ENCODE measurements at places on chromosomes 6 and 20. TPM values are rescaled to one million over a fixed set of nuclear protein-coding genes. Genes with fewer than 3 reads are reported as not detected.

DNA sequence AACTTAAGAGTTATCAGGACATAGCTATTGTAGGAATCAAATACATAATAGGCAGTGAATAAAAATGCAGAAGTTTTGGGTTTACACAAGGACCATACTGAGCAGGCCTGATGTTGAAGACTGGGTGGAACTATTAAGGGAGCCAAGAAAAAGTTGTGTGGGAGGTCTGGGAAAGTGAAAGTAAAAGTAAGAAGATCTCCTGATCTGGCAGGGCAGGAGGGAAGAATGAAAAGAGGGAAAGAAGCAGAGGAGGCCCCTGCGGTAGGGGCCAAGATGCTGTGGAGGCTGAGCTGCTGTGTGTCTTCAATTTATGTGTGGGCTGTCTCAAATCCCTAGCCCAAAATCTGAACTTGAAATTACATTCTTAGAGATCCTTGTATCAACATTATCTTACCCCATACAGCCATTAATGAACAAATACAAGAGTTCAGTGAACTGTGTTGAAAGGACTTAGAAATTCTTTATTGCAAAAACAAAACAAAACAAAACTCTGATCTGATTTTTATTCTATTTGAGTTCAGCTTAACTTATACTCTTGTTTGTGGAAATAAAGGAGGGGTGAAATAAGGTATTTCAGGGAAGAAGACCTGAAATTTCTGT, 1183.8 kb downstream of the HACE1 start:
- no peak for DNase-seq

DNA sequence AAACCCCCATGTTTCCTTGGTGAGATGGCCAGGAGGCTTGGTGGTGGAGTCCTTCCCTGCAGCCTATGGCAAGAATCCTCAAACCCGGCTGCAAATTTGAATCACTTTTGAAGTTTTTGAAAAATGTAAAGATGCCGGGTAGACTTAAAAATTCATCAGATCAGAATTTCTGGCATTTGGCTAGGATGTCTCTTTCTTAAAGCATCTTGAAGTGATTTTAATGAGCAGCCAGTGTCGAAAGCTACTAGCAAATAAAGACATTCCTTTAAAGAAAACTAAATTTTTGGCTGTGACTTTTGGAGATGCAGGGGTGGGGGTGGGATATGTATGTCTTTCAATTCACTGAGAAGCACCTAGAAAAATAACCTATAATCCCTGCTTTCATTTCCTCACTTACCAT, 25.6 kb upstream of the NOX3 start:
- DNase-seq: no peak

DNA sequence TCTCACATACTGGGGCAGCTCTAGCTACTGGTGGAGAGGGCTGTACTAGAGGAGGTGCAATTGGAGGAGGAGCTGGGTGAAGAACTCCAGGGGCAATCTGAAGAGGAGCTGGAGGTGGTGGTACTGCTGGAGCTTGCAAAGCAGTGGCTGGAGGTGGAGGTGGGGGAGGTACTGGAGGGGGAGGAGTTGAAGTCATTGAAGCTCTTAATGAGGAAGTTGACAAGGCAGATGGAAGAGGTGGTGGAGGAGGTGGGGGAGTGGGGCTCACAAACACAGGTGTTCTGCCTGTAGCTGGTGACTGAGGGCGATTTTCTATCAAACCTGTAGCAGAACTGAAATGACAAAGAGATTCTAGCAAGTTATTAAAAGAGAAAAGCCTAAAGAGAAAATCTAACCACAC, 77.6 kb downstream of the WASF1 start:
- DNase-seq: no peak

RSPH3 gene
- 7.9 TPM for total RNA-seq

- DNase-seq: no peak
Observed at GRCh38 chr6:138250513-138251247, 32.4 kb upstream of the PBOV1 start.

ARFGEF3 gene
- 2.0 TPM for total RNA-seq

- no peak for DNase-seq
Observed at GRCh38 chr6:54086439-54086838, 24.8 kb upstream of the MLIP start.

All from posterior vena cava (tissue), 2 donors.